Omental fat pad (tissue), 4 donors: ENCODE measurements at places on chromosomes 1 and 21.
A peak's percentile ranks its signal among the peaks of the same experiment; 100 is the strongest.

GRCh38 chr1:200275415-200275814 lies 134.4 kb downstream of the ZNF281 start:
- no peak for DNase-seq

DNA sequence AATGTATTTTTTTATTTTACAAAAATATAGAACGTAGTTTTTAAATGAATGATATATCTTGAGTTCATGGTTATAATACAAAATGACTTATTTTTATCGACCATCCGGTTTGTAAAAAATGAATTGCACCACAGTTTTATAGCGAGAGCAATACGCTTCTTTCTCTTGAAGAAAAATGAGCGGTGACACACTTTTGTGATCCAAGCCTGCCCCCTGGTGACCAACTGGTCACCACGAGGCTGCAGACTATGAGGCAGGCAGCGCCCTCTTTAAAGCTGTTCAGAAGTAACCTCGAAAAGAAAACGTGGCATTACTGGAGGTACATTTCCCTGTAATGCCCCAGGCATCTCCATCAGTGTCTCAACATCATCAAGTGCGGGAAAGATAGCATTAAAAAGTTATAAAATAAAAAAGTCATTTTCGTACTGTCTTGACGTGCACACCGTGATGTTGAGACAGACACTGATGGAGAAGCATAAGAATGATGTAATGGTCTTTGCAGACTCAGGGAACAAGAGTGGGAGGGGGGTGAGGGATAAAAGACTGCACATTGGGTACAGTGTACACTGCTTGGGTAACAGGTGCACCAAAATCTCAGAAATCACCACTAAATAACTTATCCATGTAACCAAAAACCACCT lies 734.2 kb upstream of the ADAMTS5 start:
- DNase-seq, result peak; percentile 72

DNA sequence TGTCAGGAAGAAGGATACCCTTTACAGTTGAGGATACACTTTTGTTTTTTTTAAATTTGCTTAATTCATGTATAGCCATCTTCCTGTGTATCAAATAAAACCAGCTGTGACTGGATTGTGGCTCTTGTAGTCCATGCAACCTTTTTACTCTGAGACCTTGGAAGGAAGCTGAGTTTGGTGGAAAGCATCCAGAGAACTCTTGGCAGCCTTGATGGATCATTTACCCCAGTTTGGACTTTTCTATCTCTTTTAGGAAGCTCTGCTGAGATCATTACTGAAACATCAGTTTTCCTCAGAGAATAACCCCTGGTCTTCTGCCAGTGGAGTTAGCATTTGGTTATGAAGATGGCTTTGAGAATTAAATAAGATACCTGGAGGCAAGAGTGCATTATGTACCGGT lies 21.2 kb upstream of the APOBEC4 start:
- no peak for DNase-seq

DNA sequence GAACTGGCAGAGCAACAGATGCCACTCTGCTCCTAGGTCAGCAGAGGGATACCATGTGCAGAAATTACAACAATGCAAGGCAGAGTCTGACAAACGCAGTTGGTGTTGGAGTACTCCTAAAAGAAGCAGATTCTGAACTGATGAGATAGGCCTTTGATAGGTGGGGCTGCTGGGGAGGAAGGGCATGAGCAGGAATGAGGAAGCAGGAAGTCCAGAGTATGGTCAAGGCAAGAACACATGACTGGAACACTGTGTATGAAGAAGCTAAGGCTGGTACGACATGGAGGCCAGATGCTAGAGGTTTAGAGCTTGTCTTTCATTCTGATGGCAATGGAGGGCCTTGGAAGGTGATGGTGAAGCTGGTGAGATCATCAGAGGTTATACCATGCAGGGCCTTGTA lies 11.5 kb upstream of the THRAP3 start:
- DNase-seq, result no peak

- DNase-seq, result no peak
Observed at GRCh38 chr1:158145173-158145719, 35.4 kb upstream of the CD1D start.

- no peak for DNase-seq
Observed at GRCh38 chr1:32948905-32949304, 15.7 kb downstream of the RNF19B start.

- DNase-seq, result no peak
Observed at GRCh38 chr1:221473411-221473810, 268.5 kb downstream of the DUSP10 start.

- DNase-seq, result peak; percentile 4
Observed at GRCh38 chr1:7407544-7407895, 363.6 kb upstream of the VAMP3 start.

DNA sequence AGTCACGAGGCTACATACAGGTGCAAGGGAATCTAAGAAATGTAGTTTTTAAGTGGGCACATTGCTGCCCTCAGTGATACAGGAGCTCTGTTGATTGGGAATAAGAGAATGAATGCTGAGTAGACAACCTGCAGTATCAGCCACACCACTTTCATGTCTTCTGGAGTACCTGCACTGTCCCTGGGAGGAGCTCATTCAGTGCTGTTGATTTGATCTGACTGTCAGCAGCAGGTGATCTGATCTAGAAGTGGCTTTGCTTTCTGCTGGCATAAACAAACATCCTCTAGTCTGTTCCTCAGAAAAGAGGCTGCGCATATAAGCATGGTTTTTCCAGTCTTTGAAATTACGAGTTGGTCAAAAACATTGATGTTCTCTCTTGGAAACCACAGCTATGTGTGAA lies 35.5 kb upstream of the LRRC52 start:
- no peak for DNase-seq

- DNase-seq, result no peak
Observed at GRCh38 chr1:2592672-2593071, 6.1 kb downstream of the PRXL2B start.

- DNase-seq, result no peak
Observed at GRCh38 chr1:245577191-245578157, 422.7 kb downstream of the KIF26B start.

DNA sequence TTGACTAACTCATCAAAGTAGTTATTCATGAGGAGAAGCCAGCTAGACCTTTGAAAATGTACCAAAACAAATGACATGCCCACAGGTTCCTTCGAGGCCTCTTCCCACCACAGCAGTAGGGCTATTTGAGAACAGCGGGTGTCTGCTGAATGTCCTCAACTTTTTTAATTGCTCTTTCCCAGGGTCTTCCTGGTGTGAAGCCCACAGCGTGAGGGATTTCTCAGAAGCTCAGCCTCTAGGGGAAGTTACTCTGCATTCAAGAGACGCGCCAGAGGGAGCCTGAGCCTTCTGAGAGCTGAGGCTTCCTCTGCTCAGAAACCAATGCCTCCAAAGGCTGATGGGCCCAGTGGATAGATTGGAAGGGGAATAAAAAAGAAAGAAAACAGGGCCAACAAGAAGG lies 153.6 kb downstream of the OLFM3 start:
- DNase-seq, result no peak

GRCh38 chr1:114355240-114355639 lies 155.8 kb downstream of the TRIM33 start:
- DNase-seq, result no peak

GRCh38 chr1:53319296-53320101 lies 8.4 kb downstream of the LRP8 start:
- DNase-seq, result no peak

- DNase-seq, result no peak
Observed at GRCh38 chr1:43363283-43363934, 4.4 kb downstream of the ELOVL1 start.
